Stimulated activated CD8-positive, alpha-beta memory T cell treated with anti-CD3 and anti-CD28 coated beads, Interleukin-4, amount 100 ng/mL, for 1 hour (primary cell): ENCODE measurements at places on chromosomes 1 and 21.

DNA sequence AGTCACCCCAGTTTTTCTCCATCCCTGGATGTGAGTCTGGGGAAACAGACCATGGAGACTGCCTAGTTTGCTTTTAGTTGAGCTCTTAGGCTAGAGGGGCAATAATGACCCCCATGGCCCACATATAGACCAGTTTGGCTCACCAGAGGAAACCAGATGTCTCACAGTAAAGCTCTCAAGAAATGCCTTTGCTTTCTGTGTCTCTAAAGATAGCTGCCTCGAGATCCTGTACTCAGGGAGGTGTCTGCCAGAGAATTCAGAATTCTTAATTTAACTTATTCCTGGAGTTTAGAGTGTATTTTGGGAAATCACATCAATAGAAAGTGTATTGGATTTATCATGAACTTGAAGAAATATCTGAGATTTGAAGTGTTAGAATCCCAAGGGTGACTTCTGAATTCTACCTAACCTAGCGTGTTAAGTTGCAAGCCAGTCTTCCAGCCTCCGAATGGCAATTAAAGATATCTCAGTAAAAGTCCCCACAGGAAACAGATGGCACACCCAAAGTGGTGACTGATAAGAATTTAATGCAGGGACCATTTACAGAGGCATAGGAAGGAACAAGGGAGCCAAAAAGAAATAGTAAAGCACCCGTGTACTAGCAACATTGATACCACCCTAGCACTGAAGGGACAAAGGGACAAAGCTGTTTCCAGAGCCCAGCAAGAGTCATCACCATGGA lies 37.1 kb downstream of the STYXL2 start:
- DNase-seq: no peak

DNA sequence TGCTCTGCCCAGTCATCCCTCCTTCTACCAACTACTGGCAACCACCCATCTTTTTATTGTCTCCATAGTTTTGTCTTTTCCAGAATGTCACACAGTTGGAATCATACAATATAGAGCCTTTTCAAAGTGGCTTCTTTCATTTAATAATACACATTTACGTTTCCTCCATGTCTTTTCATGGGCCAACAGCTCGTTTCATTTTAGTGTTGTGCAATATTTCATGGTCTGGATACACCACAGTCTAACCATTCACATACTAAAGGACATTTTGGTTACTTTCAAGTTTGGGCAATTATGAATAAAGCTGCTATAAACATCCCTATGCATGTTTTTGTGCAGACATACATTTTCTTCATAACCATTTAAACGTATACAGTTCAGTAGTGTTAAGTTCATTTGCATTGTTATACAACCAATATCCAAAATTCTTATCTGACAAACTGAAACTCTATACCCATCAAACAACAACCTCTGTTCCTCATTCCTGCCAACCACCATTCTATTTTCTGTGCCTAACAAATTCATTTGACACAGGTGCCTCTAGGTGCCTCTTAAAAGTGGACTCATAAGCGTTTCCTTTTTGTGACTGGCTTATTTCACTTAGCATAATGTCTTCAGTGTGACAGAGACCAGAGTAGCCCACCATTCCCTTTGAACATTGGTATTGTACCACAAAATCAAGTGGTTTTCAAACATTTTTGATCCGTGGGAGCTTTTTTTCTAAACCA lies 138.1 kb downstream of the NR5A2 start:
- DNase-seq: no peak

- no peak for DNase-seq
Observed at GRCh38 chr1:87961992-87962391, 633.3 kb downstream of the LMO4 start.

- DNase-seq: no peak
Observed at GRCh38 chr21:28483301-28484035, 509.2 kb downstream of the LTN1 start.

- no peak for DNase-seq
Observed at GRCh38 chr1:210981490-210981889, 152.5 kb downstream of the KCNH1 start.

GRCh38 chr1:1554926-1555915 lies 14.8 kb upstream of the TMEM240 start:
- no peak for DNase-seq

GRCh38 chr1:26225033-26225831 lies 8.8 kb upstream of the CEP85 start:
- no peak for DNase-seq

- no peak for DNase-seq
Observed at GRCh38 chr1:183313063-183313462, 105.1 kb downstream of the NMNAT2 start.

DNA sequence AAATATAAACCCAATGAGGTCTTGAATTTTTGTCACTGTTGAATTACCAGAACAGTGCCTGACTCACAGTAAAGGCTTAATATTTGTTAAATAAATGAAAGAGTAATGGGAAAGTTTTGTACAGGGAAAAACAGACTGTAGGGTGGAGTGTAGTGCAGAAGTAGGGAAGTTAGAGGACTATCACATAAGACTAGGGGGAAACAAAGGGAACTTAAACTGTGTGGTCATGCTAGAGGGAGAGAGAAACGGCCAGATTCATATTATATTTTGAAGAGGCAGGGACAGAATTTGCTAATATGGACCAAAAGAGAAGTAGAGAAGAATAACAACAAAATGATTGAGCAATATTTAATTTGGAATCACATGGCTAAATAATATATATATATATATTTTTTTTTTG lies 14.8 kb downstream of the CTSK start:
- DNase-seq: no peak

- no peak for DNase-seq
Observed at GRCh38 chr1:219568733-219569132, 44.2 kb downstream of the ZC3H11B start.

GRCh38 chr1:164604541-164604940 lies 45.6 kb downstream of the PBX1 start:
- no peak for DNase-seq

DNA sequence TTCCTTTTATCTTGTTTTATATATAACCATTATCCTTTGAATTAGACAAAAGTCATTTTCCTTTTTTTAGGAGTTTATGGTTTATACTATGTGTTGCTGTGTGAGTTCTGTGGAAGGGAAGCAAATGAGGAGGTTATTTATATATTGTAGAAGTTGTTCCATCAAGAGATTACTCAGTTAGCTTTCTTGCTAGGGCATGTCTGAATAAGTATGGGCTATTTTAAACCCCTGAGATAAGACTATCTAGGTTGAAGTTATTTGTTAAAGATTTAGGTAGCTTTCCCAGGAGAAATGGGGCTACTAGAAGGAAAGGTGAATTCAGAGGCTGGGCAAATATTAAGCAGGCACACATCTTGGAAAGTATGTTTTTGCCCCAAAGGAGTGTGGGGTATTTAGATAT lies 16.1 kb upstream of the VAMP4 start:
- no peak for DNase-seq

GRCh38 chr1:54945393-54945936 lies 35.0 kb upstream of the TMEM61 start:
- no peak for DNase-seq

GRCh38 chr1:1597275-1597930 lies 2.5 kb downstream of the FNDC10 start:
- no peak for DNase-seq

DNA sequence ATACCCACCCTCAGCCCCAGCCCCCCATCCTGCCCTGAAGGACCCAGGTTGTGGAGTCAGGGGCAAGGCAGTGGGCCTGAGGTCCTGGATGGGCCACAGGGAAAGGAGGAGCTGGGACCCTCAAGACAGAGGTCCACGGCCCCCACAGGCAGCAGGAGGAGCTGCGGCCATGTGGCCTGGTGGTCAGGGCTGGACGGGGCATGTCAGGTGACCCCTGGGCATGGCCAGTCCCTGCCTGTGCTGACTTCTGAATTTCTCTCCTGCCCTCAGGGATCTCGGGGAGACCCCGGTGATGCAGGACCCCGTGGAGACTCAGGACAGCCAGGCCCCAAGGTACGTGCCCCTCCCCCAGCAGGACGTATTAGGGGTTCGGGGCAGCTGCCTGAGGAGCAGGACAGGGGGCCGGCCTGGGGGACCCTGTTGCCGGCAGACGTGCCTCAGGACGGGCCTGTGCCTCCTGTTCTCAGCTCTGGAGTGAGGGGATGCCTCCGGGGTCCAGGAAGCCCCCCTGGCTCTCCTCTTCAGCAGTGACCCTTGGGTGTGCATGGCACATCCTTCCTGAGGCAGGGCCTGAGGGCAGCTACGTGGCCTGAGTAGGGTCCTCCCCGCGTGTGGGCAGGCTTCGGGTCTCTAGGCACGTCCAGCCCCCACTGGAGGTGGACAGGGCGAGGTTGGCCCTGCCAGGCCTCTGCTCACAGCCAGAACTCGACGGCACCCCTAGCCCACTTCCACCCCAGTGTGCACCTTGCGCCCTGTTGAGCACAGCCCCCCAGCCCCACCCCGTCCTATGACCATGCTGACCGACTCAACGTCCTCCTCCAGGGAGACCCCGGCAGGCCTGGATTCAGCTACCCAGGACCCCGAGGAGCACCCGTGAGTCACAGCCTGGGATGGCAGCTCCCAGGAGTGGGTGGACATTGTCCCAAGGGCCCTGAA lies 23.6 kb downstream of the COL6A2 start:
- no peak for DNase-seq

DNA sequence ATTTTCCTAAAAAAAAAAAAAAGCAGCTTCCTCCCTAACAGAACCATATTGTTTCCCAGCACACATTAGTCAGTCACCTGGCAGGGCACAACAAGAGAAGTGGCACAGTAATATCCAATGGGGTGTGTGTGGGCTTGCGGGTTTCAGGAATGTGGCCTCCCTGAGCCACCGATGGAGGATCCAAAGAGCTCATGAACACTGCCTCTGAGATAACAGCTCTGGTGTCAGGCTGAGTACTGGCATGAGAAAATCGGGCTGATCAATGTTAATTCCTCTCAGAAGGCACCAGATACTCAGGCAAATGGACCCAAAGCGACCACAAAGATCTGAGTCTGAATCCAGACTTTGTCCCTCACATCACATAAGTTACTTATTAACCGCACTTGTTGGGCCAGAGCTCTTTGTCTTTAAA lies 2.2 kb upstream of the LYPD8 start:
- DNase-seq: no peak

DNA sequence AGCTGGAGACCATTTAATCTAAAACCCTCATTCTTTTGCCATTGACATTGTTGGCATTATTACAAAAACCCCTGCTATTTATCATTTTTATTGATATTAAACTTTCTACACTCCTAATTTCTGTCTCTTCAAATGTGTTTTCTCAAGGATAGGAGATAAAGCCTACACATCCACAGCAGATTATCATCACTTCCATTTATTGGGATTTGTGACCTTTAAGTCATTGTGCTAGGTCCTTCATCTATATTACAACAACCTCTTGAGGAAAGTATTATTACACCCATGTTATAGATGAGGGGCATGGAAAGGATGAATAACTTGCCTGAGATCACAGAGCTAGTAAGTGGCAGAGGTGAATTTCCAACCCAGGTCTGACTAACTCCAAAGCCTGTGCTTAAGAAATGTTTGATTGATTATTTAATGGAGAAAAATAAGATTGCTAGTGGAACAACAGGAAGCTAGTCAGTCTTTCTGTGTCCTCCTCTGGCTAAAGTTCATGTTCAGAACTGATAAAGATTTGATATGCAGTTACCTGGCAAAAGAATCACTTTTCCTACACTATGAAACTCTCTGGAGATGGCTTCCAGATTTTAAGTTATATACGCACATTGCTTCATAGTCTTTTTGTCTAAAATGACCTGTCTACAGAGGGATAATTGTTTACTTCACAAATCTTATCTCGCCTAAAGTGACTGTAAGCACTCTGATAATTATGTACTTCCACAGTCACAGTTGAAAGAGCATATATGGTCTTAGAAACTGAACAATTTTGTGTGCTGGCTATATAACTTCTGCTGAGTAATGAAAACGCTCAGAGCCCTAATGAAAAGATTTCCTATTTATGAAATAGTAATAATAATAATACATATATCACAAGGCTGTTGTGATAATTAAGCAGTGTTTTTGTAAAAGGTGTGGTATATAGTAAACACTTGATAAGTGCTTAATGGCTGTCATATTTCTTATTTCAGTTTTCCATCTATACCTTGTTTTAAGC lies 15.0 kb downstream of the FMO5 start:
- DNase-seq: no peak

DNA sequence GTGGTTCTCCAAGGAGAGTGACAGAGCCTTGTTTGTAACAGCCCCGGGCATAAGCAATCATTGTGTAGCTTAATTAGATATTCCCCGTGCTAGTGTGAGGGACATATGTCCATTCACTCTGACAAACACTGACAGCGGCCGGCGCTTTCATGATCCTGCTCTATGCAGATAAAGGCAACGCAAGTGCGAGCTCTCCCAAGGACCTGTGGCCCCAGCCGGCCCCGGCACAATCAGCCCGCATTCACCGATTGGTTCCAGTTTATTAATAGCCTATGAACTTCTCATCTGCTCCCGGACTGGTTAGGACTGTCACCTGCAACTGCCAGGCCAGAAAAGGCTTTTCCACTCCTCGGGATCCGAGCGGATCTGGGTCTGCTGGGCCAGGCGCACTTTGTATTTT lies 18.0 kb upstream of the OLIG1 start:
- no peak for DNase-seq

GRCh38 chr1:24866211-24867083 lies 63.6 kb downstream of the RUNX3 start:
- no peak for DNase-seq

- no peak for DNase-seq
Observed at GRCh38 chr1:200738949-200739651, 407 bp downstream of the CAMSAP2 start.

DNA sequence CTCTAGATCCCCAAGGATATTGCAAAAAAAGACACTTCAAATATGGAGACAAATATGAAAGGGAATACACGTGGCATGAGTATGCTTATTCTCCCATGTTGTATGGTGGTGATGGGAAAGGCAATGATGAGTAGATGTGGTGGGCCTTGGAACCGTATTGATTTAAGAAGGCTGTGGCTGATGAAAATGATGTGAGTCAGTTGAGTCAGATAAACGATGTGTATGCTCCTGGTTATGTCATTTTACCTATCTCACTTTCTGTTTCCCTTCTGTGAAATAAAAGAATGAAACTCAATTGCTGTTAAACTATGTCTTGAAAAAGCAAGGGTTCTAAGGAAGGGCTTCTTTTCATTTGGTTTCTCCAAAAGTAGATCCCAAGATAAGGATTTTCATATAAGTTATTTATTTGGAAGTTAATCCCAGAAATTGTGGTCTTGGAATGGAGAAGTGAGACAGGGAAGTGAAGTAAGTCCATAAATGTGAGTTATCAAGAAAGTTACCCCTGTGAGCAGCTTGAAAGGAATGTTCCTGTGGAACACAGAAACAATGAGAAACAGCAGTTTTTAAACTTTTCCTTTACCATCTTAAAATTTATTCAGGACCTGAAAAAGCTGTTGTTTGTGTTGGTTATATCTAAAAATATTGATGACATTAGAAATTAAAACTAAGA lies 292.0 kb downstream of the DUSP10 start:
- DNase-seq: no peak
